ENCODE measurements at places on chromosomes 7 and 10.
A peak's percentile ranks its signal among the peaks of the same experiment; 100 is the strongest.

- H3K27me3 ChIP-seq = no peaks in the 10 kb centered on the region
- H3K4me3 ChIP-seq = no peak overlapping the region
- H3K27ac ChIP-seq = no peak overlapping the region
- DNase-seq = no peak
Observed at GRCh38 chr7:106444068-106444655, 159.4 kb upstream of the NAMPT start.

DNA sequence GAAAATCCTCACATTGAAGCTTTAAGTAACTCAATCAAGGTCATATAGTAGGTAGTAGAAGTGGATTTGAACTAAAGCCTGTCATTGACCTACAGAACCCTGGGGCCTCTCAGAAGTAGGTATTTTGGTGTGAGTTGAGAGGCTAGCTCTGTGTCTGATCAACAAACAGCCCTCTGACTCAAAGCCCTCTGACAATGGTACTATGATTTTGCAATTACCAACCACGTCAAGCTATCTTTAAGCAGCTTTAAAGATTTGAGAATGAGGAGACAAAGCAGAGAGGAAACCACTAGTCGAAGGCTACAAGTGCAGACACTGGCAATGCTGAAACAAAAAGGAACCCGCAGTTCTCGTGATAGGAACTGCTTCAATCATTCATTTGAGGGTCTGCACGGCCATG, 19.0 kb upstream of the PDE1C start:
- H3K4me3 ChIP-seq = no peak overlapping the region
- H3K27ac ChIP-seq = no peak overlapping the region
- H3K27me3 ChIP-seq = no peaks in the 10 kb centered on the region
- no peaks in the 10 kb centered on the region for H3K36me3 ChIP-seq

- H3K27me3 ChIP-seq = no peaks in the 10 kb centered on the region
- H3K4me1 ChIP-seq = peaks cover 88% of the 10 kb centered on the region
- peaks cover 58% of the 10 kb centered on the region for H3K36me3 ChIP-seq
Observed at GRCh38 chr7:43590862-43591557, 8.1 kb downstream of the STK17A start.

DNA sequence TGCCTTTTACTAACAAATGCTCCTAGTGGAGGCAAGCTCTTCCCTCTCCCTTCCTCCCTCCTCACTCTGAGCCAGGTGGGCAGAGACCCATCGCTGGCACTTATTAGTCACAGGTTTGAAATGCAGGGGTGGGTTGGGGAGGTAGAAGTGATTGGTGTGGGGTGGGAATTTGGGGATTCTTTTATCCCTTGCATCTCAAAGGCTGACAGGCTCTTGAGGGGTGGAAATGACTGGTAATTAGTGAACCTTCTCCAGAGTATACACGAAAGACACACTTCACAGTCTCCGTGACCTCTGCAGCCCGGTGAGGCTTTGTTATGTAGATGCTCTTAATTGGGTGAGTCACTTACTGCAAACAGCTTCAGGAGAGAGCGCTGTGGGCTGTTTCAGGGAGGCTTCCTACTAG, 13.9 kb upstream of the LRMDA start:
- peak; percentile 23 for DNase-seq
- H3K27me3 ChIP-seq = no peaks in the 10 kb centered on the region
- no peak overlapping the region for H3K4me3 ChIP-seq
- H3K27ac ChIP-seq = no peak overlapping the region

GRCh38 chr10:129043691-129044090, 423.4 kb upstream of the MGMT start:
- H3K27me3 ChIP-seq = no peaks in the 10 kb centered on the region
- H3K4me1 ChIP-seq = no peaks in the 10 kb centered on the region
- H3K4me3 ChIP-seq = no peak overlapping the region
- H3K27ac ChIP-seq = no peak overlapping the region

GRCh38 chr7:128742206-128742605, 3.0 kb downstream of the CALU start:
- peaks cover 62% of the 10 kb centered on the region for H3K36me3 ChIP-seq
- H3K4me1 ChIP-seq = peaks cover 41% of the 10 kb centered on the region
- H3K4me3 ChIP-seq = no peak overlapping the region
- H3K27me3 ChIP-seq = no peaks in the 10 kb centered on the region

- H3K4me3 ChIP-seq = no peak overlapping the region
- H3K4me1 ChIP-seq = no peaks in the 10 kb centered on the region
- H3K27me3 ChIP-seq = no peaks in the 10 kb centered on the region
- H3K36me3 ChIP-seq = no peaks in the 10 kb centered on the region
Observed at GRCh38 chr7:93723424-93724124, 149.1 kb upstream of the CALCR start.

DNA sequence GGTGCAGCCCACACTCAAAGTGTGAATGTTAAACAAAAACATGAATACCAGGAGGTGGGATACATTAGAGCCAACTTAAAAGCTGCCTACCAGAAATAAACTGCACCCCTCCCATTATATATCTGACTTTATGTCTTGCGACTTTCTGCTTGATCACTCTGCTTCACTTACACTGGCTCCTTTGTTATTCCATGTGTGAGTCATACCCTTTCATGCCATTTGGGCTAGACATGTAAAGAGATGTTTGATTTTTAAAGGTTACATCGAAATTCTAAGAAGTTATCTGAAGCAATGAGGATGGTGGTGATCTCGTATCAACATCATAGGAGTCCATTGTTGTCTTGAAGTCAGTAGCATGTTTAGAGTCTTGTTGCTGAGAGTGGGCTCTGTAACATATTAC, 31.6 kb upstream of the ETV1 start:
- H3K4me3 ChIP-seq = no peak overlapping the region
- no peaks in the 10 kb centered on the region for H3K36me3 ChIP-seq
- DNase-seq = no peak
- peaks cover 9% of the 10 kb centered on the region for H3K4me1 ChIP-seq
- no peaks in the 10 kb centered on the region for H3K27me3 ChIP-seq

DNA sequence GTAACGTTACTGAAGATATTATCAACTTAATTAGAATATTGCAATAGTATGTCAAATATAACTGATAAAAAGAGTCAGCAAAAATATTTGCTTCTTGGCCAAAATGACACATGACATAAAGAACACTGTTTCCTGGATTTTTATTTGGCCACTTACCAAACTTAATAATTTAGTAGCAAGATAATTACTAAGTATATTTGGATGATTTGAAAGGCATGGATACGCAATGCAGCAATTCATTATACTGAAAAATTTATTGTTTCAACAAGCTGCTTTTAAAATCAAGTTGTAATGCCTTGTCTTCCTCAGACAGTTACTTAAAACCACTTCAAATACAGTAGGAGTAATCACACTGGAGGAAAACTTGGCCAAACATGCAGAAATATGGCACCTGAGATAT, 234.0 kb downstream of the SEMA3E start:
- H3K4me1 ChIP-seq = no peaks in the 10 kb centered on the region
- H3K27ac ChIP-seq = no peak overlapping the region
- no peaks in the 10 kb centered on the region for H3K36me3 ChIP-seq
- DNase-seq = no peak
- H3K4me3 ChIP-seq = no peak overlapping the region

GRCh38 chr7:76296743-76297740, 5.4 kb upstream of the HSPB1 start:
- H3K27me3 ChIP-seq = no peaks in the 10 kb centered on the region
- H3K36me3 ChIP-seq = no peaks in the 10 kb centered on the region
- peaks cover 37% of the 10 kb centered on the region for H3K4me1 ChIP-seq

- H3K27ac ChIP-seq = peak overlapping the region; percentile 56
- DNase-seq = no peak
- H3K27me3 ChIP-seq = no peaks in the 10 kb centered on the region
- H3K4me1 ChIP-seq = peaks cover 6% of the 10 kb centered on the region
- H3K4me3 ChIP-seq = peak overlapping the region; percentile 94
- no peaks in the 10 kb centered on the region for H3K36me3 ChIP-seq
Observed at GRCh38 chr10:70053218-70053840, 683 bp downstream of the MACROH2A2 start.

GRCh38 chr10:110528224-110528996, 30.7 kb downstream of the DUSP5 start:
- peak overlapping the region; percentile 47 for H3K27ac ChIP-seq
- peaks cover 37% of the 10 kb centered on the region for H3K4me1 ChIP-seq
- no peak overlapping the region for H3K4me3 ChIP-seq
- no peaks in the 10 kb centered on the region for H3K27me3 ChIP-seq

DNA sequence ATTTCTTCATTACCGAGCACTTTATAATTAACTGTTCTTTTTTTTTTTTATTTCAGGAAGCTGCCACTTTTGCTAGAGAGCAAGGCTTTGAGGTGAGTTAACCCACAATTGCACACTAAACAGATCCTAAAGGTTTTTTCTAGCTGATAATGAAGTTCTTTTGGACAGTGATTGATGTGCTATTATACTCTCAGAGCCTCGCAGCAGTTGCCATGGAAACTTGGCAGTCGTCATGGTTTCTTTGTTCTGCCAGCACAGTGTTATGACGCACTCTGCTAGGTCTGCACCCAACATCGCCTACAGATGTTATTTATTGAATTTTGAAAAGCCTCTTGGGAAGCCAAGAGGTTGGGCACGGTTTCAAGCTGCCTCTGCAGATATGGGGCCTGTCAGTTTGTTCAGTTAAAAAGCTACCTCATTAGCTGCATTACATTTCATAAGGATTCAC, 237.2 kb upstream of the KAT6B start:
- H3K27me3 ChIP-seq = no peaks in the 10 kb centered on the region
- no peak overlapping the region for H3K4me3 ChIP-seq
- H3K36me3 ChIP-seq = peaks cover 34% of the 10 kb centered on the region
- no peak overlapping the region for H3K27ac ChIP-seq

DNA sequence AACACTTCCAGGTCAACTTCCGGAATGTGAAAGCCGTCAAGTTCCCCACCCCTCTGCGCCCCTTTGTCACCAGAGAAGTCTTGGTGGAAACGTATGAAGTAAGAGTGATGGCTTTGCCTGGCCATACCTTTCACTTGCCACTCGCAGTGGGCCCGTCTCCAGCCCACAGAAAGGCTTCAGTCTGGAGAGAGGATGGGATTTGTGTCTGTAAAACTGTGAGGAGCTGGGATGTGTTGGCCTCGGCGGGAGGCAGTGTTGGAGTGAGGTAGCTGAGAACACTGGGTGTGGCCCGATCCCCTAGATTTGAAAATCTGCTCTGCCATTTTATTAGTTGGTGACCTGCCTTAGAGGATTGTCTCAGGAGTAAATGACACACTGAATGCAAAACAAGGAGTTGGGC, 6.4 kb downstream of the ADCK2 start:
- peaks cover 38% of the 10 kb centered on the region for H3K36me3 ChIP-seq
- H3K4me3 ChIP-seq = no peak overlapping the region
- no peaks in the 10 kb centered on the region for H3K27me3 ChIP-seq
- no peak overlapping the region for H3K27ac ChIP-seq
- peaks cover 2% of the 10 kb centered on the region for H3K4me1 ChIP-seq
- no peak for DNase-seq

GRCh38 chr7:158904599-158904998, 48.2 kb downstream of the DYNC2I1 start:
- DNase-seq = no peak
- no peaks in the 10 kb centered on the region for H3K27me3 ChIP-seq
- peaks cover 44% of the 10 kb centered on the region for H3K36me3 ChIP-seq
- no peak overlapping the region for H3K4me3 ChIP-seq

DNA sequence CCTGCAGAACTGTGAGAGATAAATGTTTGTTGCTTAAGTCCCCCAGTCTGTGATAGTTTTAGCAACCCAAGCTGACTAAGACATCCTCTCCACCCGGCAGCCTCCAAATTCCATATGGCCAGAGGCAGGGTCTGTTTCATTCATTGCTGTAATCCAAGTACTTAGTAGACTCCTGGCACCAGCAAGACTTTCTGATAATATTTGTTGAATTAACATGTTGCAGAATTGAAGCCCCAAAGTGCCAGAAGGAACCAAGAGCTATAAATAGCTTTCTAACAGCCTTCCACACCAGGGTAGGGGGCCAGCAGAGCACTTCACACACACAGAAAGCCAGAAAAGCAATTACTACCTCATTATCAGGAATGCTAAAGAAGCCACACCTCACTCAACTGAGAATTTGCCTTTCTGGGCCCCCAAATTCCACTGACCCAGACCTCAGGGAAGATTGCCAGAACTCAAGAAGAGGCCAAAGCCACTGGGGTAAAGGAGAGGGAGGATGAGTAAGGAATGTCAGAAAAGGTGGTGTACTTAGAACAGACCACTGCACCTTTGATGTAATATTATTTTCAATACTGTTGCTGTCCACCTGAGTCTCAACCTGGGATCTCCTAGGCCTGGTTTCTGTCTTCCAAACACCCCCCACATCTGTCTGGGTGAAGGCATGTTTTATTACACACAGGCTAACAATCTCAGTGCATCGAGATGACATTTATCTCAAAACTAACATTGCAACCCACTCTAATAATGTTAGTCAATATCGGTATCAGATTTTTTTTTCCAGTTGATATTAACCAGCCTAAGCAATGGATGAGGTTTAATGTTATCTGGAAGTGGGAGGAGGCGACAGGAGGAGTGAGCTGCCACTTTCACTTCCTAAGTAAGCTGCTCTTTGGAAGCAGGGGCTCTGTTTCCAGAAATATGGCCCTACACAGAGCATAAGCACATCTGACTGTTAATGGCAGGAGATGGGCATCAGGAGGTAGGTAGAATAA, 5.5 kb downstream of the NOD1 start:
- no peak for DNase-seq
- no peak overlapping the region for H3K27ac ChIP-seq
- H3K36me3 ChIP-seq = no peaks in the 10 kb centered on the region
- no peaks in the 10 kb centered on the region for H3K27me3 ChIP-seq
- peaks cover 2% of the 10 kb centered on the region for H3K4me1 ChIP-seq
- no peak overlapping the region for H3K4me3 ChIP-seq

GRCh38 chr7:94449151-94449725, 54.5 kb downstream of the COL1A2 start:
- no peaks in the 10 kb centered on the region for H3K36me3 ChIP-seq
- H3K27ac ChIP-seq = no peak overlapping the region
- no peak overlapping the region for H3K4me3 ChIP-seq
- H3K27me3 ChIP-seq = peaks cover 3% of the 10 kb centered on the region

DNA sequence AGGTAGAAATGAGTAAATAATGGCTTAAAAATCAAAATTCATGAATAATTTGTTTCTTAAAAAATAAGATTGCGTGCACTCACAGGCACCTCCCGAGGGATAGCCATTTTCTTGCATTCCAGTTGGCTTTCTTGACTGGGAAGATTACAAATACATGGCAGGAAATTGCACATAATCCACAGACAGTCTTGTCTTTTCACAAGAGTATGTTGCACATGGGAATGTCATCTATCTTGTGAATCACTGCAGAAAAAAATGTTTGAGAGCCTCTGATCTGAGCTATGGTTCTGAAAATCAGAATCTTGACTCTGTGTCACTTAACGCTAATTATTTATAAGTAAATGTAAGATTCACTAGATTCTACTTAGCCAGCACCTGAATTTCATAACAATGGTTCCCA, 74.1 kb upstream of the PRKG1 start:
- peaks cover 3% of the 10 kb centered on the region for H3K27me3 ChIP-seq
- H3K4me1 ChIP-seq = no peaks in the 10 kb centered on the region
- no peak for DNase-seq
- no peaks in the 10 kb centered on the region for H3K36me3 ChIP-seq

DNA sequence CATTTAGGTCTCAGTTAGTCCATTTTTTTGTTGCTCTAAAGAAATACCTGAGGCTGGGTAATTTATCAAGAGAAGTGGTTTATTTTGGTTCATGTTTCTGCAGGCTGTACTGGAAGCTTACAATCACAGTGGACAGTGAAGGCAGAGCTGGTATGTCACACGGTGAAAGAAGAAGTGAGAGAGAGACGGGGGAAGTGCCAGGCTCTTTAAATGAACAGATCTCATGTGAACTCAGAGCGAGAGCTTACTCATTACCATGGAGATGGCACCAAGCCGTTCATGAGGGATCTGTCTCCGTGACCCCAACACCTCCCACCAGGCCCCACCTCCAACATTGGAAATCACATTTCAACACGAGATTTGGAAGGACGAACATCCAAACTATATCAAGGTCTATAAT, 18.9 kb upstream of the PNLIPRP3 start:
- H3K27ac ChIP-seq = no peak overlapping the region
- H3K4me3 ChIP-seq = no peak overlapping the region
- no peak for DNase-seq
- no peaks in the 10 kb centered on the region for H3K36me3 ChIP-seq

Measured in RWPE2 (cell line).